ENCODE measurements at places on chromosomes 4 and X.
A peak's percentile ranks its signal among the peaks of the same experiment; 100 is the strongest.

GRCh38 chr4:61505773-61506685, 305.9 kb downstream of the ADGRL3 start:
- H3K27me3 ChIP-seq, result no peaks in the 10 kb centered on the region
- H3K36me3 ChIP-seq, result no peaks in the 10 kb centered on the region
- H3K27ac ChIP-seq, result no peak overlapping the region
- H3K4me3 ChIP-seq, result no peak overlapping the region

GRCh38 chr4:156029691-156030090, 76.0 kb upstream of the CTSO start:
- H3K36me3 ChIP-seq, result no peaks in the 10 kb centered on the region
- H3K27me3 ChIP-seq, result no peaks in the 10 kb centered on the region

GRCh38 chr4:15963576-15963975, 601 bp upstream of the FGFBP2 start:
- DNase-seq, result peak; percentile 80
- H3K4me3 ChIP-seq, result peak overlapping the region; percentile 35
- H3K27me3 ChIP-seq, result peaks cover 17% of the 10 kb centered on the region
- H3K27ac ChIP-seq, result peak overlapping the region; percentile 37

GRCh38 chr4:94561249-94562024, 109.7 kb downstream of the PDLIM5 start:
- no peak overlapping the region for H3K4me3 ChIP-seq
- H3K4me1 ChIP-seq, result no peaks in the 10 kb centered on the region
- H3K27me3 ChIP-seq, result no peaks in the 10 kb centered on the region
- H3K36me3 ChIP-seq, result no peaks in the 10 kb centered on the region
